Activated T-helper 1 cell treated with anti-CD3 and anti-CD28 coated beads, Interleukin-12 subunit alpha, Interleukin-12 subunit beta, Interleukin-2, Interleukin-4 antibody, amounts not matched to agents 30 ng/mL and 10 ng/mL and 1 ng/mL, durations not matched to agents 14 hours and 24 hours and 36 hours (primary cell): ENCODE measurements at places on chromosomes 13 and 19. TPM values are rescaled to one million over a fixed set of nuclear protein-coding genes. Genes with fewer than 3 reads are reported as not detected.

GRCh38 chr13:51297556-51297955 is 41.9 kb upstream of the SERPINE3 start:
- no peak for DNase-seq
- no peak overlapping the region for H3K4me3 ChIP-seq
- no peaks in the 10 kb centered on the region for H3K36me3 ChIP-seq
- no peak overlapping the region for H3K27ac ChIP-seq
- no peaks in the 10 kb centered on the region for H3K4me1 ChIP-seq

Gene NAPSA
- 15.8 and 16.4 TPM in 2 replicates for total RNA-seq

GRCh38 chr19:38666663-38667511 is 19.4 kb downstream of the ACTN4 start:
- H3K4me1 ChIP-seq: peaks cover 85% of the 10 kb centered on the region
- DNase-seq: no peak
- H3K36me3 ChIP-seq: peaks cover 11% of the 10 kb centered on the region
- H3K27ac ChIP-seq: peak overlapping the region; percentile 83

GRCh38 chr13:112218416-112218815 is 151.5 kb downstream of the SOX1 start:
- no peaks in the 10 kb centered on the region for H3K27me3 ChIP-seq
- H3K4me3 ChIP-seq: no peak overlapping the region
- H3K27ac ChIP-seq: no peak overlapping the region
- DNase-seq: no peak

- no peak for DNase-seq
- H3K27ac ChIP-seq: no peak overlapping the region
- no peaks in the 10 kb centered on the region for H3K27me3 ChIP-seq
- H3K4me3 ChIP-seq: no peak overlapping the region
These were observed 415.8 kb upstream of the KLF12 start for GRCh38 chr13:74550039-74550438.

GRCh38 chr13:77184455-77184854 is 142.4 kb downstream of the MYCBP2 start:
- H3K4me1 ChIP-seq: peaks cover 23% of the 10 kb centered on the region
- H3K4me3 ChIP-seq: no peak overlapping the region
- H3K36me3 ChIP-seq: peaks cover 49% of the 10 kb centered on the region

- DNase-seq: no peak
- H3K4me3 ChIP-seq: peak overlapping the region; percentile 73
- peaks cover 6% of the 10 kb centered on the region for H3K36me3 ChIP-seq
These were observed 2.6 kb upstream of the TSHZ3 start for GRCh38 chr19:31351855-31352195.

Gene NXNL1
- total RNA-seq: not detected in 2 replicates

DNA sequence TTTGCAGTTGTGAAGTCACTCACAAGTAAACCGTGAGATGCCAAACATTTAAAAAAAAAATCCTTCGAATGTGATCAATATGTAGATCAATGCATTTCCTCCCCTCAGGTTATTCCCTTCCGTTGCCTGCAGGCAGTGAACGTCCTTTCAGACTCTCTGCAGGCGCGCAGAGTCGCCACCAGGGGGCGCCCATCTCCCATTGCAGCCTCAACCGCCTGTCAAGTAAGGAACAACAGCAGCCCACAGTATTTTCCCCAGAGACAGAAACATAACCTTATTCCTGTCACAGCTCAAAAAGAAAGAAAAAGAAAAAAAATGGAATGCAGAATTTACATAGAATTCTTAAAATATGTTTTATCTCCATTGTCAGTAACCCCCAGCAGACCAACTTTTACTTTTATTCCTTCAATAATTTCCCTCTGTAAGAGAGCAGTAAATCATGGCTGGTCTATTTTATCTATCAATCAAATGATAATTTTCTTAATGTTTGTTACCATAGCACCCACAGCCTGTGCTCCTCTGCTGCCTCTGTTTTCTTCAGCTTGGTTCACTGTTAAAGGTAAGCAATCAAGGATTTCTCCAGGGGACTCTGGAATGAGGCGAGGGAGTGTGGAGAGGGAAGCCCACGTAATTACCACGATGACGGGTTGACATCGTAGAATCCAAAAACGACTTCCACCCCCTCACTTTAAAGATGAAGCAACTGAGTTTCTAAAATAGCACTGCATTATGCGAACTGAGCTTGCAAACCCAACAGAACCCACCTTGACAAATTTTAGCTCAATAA is 637.6 kb upstream of the ARGLU1 start:
- H3K4me3 ChIP-seq: no peak overlapping the region
- no peaks in the 10 kb centered on the region for H3K4me1 ChIP-seq
- H3K27me3 ChIP-seq: no peaks in the 10 kb centered on the region
- H3K27ac ChIP-seq: no peak overlapping the region

DNA sequence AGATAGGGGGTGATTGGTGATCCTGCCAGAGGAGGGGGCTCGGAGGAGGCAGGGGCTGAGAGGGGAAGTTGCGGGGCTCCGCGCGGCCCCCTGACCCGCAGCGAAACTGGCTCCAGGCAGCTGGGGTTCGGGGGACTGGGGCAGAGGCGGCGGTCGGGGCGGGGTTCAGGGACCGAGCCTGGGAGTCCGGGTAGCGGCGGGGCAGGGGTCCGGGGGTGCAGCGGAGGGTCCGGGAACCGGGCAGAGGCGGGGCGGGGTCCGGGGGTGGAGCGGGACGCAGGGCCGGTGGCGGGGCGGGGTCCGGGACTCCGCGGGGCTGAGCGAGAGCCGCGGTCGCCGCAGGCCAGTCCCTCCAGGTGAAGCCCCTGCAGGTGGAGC is 1.2 kb downstream of the MADCAM1 start:
- no peak overlapping the region for H3K4me3 ChIP-seq
- peaks cover 21% of the 10 kb centered on the region for H3K27me3 ChIP-seq
- DNase-seq: no peak
- H3K4me1 ChIP-seq: peaks cover 2% of the 10 kb centered on the region

Gene UCHL3
- total RNA-seq: 38.9 and 46.6 TPM in 2 replicates

Gene PRODH2
- not detected in 2 replicates for total RNA-seq

DNA sequence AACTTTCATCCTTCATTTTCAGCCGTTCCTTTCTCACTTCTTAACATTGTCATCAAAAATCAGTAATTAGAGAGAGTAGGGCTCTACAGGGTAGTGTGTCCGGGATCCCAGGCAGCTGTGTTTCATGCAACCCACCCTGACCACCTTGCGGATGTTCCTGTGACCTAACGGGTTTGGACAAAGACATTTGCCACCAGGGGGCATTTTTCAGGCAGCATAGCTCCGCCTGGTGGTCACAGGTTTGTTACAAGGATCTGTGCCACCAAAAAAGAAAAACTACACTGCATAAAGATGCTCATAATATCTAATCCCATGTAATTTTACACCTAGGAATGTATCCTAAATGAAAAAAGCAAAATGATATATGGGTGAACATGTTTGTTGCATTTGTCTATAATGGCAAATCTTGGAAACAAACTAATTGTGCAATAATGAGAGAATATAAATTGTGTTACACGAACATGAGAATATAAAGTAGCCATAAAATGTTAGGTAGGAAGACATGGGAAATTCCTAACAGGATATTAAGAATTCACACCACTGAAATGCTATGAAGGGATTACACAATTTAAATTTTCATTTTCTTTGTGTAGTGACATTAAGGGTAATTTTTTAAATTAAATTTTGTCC is 123.0 kb downstream of the SLC7A1 start:
- peak; percentile 18 for DNase-seq
- H3K4me3 ChIP-seq: no peak overlapping the region

DNA sequence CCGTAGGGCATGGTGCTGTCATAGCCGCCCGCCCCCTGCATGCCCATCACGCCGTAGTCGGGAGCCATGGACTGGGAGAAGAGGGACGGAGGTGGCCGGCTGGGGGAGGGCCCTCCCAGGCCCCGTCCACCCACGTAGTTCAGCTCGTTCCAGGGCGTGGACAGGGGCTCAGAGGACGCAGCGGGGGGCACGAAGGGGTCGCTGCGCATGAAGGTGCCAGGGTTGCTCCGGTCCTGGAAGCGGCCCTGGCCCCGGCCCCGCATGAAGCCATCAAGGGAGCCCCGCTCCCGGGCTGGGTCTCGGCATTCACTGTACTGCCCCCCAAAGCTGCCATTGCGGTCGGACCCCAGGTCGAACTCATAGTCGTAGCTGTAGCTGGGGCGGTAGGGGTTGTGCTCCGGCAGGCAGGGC is 6.7 kb downstream of the AKAP8 start:
- peaks cover 13% of the 10 kb centered on the region for H3K4me1 ChIP-seq
- no peak overlapping the region for H3K27ac ChIP-seq
- peaks cover 26% of the 10 kb centered on the region for H3K36me3 ChIP-seq
- no peak for DNase-seq

DNA sequence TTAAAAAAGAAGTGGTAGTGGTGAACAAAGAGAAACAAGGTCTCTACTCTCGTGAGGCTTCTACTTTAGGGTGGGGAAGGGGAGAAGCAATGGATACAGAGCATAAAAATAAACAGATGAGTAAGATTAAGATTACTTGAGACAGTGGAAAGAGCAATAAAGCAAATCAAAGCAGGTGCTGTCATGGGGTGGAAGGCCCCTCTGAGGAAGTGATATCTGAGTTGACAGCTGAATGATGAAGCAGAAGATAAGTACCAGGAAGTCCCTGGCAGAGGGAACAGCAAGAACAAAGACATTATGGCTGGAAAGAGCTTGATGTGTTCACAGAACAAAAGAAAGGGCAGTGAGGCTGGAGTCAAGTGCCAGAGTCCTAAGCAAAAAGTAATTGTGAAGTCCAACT is 221.8 kb downstream of the ENOX1 start:
- peaks cover 7% of the 10 kb centered on the region for H3K27me3 ChIP-seq
- DNase-seq: no peak
- H3K4me1 ChIP-seq: no peaks in the 10 kb centered on the region
- H3K36me3 ChIP-seq: no peaks in the 10 kb centered on the region

- no peak overlapping the region for H3K27ac ChIP-seq
- H3K36me3 ChIP-seq: no peaks in the 10 kb centered on the region
- no peak overlapping the region for H3K4me3 ChIP-seq
- no peaks in the 10 kb centered on the region for H3K27me3 ChIP-seq
- DNase-seq: no peak
These were observed 485.3 kb downstream of the SLITRK6 start for GRCh38 chr13:85313761-85314503.

DNA sequence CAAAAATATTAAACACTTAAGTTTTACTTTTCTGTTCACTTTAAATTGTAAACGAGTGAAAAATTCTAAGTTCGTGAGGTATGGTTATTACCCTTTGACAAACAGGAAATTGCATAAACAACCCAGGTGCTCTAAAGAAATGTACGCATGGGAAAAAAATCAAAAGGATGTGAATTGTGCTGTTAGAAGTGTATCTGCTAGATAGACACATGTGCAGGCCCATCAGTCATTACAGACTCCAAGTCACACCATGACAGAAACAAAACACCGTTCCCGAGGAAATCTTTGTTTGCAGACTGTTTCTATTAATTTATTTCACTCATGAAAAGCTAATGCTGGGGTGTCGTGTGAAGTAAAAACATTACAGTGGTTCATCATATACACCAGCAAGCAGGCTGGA is 17.0 kb upstream of the DOCK9 start:
- H3K27me3 ChIP-seq: no peaks in the 10 kb centered on the region
- peak overlapping the region; percentile 71 for H3K27ac ChIP-seq
- peaks cover 57% of the 10 kb centered on the region for H3K4me1 ChIP-seq
- H3K4me3 ChIP-seq: peak overlapping the region; percentile 23
- H3K36me3 ChIP-seq: peaks cover 12% of the 10 kb centered on the region

DNA sequence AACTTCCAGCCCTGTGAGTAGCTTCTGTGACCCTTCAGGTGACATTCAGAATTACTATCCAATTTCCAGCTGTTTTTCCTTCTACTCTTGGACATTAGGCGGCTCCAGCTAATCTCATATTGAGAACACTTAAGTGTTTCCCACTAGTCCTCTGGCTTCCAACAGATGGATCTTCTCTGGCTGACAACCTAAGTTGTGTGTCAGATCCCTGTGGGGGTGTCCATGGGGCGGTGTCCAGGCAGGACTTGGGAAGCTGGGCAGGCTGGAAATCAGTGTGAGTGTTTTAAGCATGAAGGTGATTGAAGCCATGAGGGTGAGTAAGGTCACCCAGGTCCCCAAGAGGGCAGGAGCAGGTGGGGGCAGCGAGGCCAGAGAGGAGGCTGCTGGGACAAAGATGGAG is 10.1 kb downstream of the CNOT3 start:
- DNase-seq: no peak
- H3K4me3 ChIP-seq: no peak overlapping the region
- peaks cover 60% of the 10 kb centered on the region for H3K36me3 ChIP-seq
- H3K27me3 ChIP-seq: no peaks in the 10 kb centered on the region
- no peak overlapping the region for H3K27ac ChIP-seq

- no peak overlapping the region for H3K27ac ChIP-seq
- no peaks in the 10 kb centered on the region for H3K4me1 ChIP-seq
- no peaks in the 10 kb centered on the region for H3K36me3 ChIP-seq
- DNase-seq: no peak
These were observed 353.6 kb upstream of the GPC6 start for GRCh38 chr13:92873029-92873428.

Gene CD79A
- total RNA-seq: 2.7 and 2.9 TPM in 2 replicates

- H3K36me3 ChIP-seq: peaks cover 18% of the 10 kb centered on the region
- no peak for DNase-seq
- H3K27me3 ChIP-seq: peaks cover 1% of the 10 kb centered on the region
- H3K4me3 ChIP-seq: no peak overlapping the region
- no peak overlapping the region for H3K27ac ChIP-seq
These were observed 3.8 kb upstream of the ZNF555 start for GRCh38 chr19:2837430-2837829.

GRCh38 chr19:37896180-37896579 is 10.2 kb downstream of the WDR87 start:
- H3K27me3 ChIP-seq: no peaks in the 10 kb centered on the region
- DNase-seq: no peak
- H3K36me3 ChIP-seq: no peaks in the 10 kb centered on the region

GRCh38 chr19:53927739-53928138 is 18.7 kb downstream of the CACNG7 start:
- no peak overlapping the region for H3K4me3 ChIP-seq
- DNase-seq: peak; percentile 14
- H3K4me1 ChIP-seq: no peaks in the 10 kb centered on the region
- no peak overlapping the region for H3K27ac ChIP-seq
- H3K27me3 ChIP-seq: no peaks in the 10 kb centered on the region

Gene ZNF708
- total RNA-seq: 9.6 and 9.9 TPM in 2 replicates

- H3K27me3 ChIP-seq: peaks cover 14% of the 10 kb centered on the region
- no peaks in the 10 kb centered on the region for H3K36me3 ChIP-seq
- no peak for DNase-seq
- no peak overlapping the region for H3K4me3 ChIP-seq
These were observed 60.5 kb downstream of the COL4A2 start for GRCh38 chr13:110367620-110368019.

Gene ANGPTL4
- total RNA-seq: 2.3 and 3.8 TPM in 2 replicates

Gene CGB5
- total RNA-seq: not detected in 2 replicates

DNA sequence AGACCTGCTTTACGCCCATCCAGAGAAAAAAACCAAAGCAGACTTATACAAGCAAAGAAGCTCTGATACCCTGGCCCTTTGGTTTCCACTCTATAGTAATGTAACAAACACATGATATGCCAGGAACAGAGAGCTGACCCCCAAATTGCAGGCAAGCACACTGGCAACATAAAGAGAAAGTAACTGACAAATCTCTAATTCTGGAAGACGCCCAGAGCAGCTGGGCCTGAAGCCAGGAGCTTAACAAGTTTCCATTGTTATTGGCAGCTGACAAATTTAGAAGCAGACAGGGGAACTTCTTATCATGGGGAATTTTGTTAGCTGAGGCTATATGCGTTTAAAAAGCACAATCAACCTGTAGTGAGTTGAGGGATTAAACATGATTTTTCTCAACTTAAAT is 158.0 kb downstream of the DLEU7 start:
- H3K27ac ChIP-seq: no peak overlapping the region
- peaks cover 10% of the 10 kb centered on the region for H3K4me1 ChIP-seq
- H3K36me3 ChIP-seq: peaks cover 2% of the 10 kb centered on the region
- no peak overlapping the region for H3K4me3 ChIP-seq
- no peak for DNase-seq

GRCh38 chr13:110379358-110379757 is 72.3 kb downstream of the COL4A2 start:
- H3K27ac ChIP-seq: no peak overlapping the region
- peaks cover 12% of the 10 kb centered on the region for H3K4me1 ChIP-seq
- DNase-seq: no peak
- H3K36me3 ChIP-seq: no peaks in the 10 kb centered on the region
- H3K27me3 ChIP-seq: peaks cover 17% of the 10 kb centered on the region

Gene IL27RA
- total RNA-seq: 82.5 and 84.9 TPM in 2 replicates
